Activated CD4-positive, alpha-beta T cell treated with anti-CD3 and anti-CD28 coated beads for 24 hours (primary cell): ENCODE measurements at places on chromosomes 16 and 17.

DNA sequence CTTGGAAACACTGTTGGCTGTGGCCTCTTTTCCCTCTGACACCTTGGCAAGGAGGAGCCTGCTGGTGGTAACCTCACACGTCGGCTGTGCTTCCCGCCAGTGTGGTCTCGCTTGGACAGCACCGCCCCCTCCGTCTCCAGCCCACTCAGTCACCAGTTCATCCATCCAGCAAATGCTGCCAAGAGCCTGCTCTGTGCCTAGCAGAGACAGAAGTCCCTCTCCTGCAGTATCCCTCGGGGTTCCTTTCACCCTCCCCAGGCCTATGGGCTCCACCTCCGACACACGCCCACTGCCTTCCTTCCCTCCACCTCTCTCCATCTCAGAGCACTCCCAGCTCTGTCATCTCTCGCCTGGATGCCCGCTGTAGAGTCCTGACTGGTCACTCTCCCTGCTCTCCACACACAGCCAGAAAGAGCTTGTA is 12.3 kb downstream of the CACNG4 start:
- no peak for DNase-seq

- no peak for DNase-seq
These were observed 34.8 kb downstream of the PEMT start for GRCh38 chr17:17556671-17557070.

DNA sequence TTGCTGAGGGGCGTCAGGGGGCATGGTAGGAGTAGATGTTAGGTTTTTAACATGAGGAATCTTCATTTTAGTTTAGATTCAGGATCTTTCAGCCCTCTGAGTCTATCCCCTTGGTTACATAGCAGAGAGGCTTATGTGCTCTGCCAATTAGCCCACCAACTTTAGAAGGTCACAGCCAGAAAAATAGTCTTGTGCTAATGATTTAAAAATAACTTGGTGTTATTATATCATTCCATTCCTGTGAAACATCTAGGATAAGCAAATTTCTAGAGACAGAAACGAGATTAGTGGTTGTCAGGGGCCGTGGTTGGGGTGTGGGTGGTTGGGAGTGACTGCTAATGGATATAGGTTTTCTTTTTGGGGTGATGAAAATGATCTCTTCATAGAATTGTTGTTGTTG is 183.7 kb downstream of the SNX29 start:
- no peak for DNase-seq

GRCh38 chr17:36111068-36111490 is 7.5 kb downstream of the CCL4 start:
- no peak for DNase-seq

GRCh38 chr16:19132898-19133297 is 19.1 kb downstream of the ITPRIPL2 start:
- no peak for DNase-seq

DNA sequence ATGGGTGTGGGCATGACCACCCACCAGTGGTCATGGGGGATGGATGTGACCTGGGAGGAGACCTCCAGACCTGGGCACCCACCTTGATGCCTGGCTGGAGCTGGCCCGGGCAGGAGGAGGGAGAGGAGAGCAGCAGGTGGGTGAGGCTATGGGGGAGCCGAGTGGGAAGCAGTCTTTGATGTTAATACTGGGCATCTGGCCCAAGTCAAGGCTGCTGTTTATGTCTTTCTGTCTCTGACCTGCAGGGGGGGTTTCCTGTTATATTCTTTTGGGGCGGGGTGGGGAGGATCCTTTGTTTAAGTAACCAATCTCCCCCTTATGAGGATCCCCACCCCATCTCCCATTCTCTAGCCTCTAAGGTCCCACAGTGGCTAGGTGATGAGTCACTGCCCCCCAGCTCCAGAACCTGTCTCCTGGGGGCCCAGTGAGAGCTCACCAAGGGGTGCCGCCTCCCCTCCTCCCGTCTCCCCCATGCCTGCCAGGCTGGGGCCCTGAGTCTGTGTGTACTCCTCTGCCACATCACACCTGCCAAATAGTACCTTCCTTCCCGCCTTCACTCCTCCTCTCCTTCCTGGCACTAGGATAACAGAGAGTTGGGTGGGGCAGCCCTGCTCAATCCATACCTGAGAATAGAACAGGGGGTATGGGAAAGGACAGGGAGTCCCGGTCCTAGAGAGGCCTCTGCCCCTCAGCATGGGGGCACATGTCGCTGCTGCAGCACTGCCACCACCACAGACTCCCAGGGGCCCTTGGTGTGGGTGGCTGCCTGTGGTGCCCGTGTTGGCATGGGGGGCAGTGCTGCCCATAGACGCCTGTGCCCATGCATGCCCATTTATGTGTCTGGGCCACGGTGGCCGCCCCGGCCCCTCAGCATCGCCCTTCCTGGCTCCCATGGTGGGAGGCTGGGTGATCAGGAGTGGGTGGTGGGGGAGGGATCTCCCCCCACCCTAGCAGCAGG is 7.3 kb downstream of the THRA start:
- no peak for DNase-seq

DNA sequence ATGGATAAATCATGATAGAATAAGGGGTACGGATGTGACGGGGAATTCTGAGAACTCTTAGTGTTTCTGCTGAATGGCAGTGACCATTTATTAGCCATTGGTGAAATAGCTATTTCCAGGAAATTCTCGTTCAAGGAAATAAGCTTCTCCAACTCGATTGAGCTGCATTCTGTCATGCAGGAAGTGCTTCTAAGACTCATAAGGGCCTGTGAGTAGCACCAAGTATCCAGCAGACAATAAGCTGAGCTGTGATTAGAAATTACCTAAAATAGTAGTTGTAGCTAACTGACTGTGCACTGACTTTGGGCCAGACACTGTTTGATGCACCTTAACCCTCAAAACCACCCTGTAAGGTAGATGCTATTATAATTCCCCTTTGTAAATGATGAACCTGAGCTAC is 107.8 kb upstream of the IRX5 start:
- no peak for DNase-seq
